RWPE2 (cell line): ENCODE measurements at places on chromosomes 12 and 14.

GRCh38 chr14:64689289-64689688 lies 14.9 kb upstream of the PLEKHG3 start:
- H3K4me1 ChIP-seq: peaks cover 11% of the 10 kb centered on the region
- no peak for DNase-seq
- no peaks in the 10 kb centered on the region for H3K36me3 ChIP-seq
- H3K27me3 ChIP-seq: no peaks in the 10 kb centered on the region

DNA sequence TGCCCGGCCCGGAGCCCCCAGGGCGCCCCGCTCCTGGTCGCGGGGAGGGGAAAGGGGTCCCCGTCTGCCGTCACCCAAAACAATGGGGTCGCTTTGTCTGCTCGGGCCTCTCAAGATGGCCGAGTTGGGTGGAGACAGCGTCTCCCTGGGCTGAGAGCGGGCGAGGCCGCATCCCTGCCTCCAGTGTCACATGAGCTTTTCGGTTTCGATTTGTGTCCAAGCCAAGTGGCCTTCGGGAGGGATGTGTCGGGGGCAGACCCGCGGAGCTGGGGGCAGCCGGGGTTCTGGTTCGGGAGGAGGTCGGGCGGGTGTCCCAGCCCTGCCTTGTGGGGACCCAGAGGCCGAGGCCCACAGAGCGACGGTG lies 790 bp downstream of the DYNC1H1 start:
- DNase-seq: no peak
- no peaks in the 10 kb centered on the region for H3K27me3 ChIP-seq

DNA sequence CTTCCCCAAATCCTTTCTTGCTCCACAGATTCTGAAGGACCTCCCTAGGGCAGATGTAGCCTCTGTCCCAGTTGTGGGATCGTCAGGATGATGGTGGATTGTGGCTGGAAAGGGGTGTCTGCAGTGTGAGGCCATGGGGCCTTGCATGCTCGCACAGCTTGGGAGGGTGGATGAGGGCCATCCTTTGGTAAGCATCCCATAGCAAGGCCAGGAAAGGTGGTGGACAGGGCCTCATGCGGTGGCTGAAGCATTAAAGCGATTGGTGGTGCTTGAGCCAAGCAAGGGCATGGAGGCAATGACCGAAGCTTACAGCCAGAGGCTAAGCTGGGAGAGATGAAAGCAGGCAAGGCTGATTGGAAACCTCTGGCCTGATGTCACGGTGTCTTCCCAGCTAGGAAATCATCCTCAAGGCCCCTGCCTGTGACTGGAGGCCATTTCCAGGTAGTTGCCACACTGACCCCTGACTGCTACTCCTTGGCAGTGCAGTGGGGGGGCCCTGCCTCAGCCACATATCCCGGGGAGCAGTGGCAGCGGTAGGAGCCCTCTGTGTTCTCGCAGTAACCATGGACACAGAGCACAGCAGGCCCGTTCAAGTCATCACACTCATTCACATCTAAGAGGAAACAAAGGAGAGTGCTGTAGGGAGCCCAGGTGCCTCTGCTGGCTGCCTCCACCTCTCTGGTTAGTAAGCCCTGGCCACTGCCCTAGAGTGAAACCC lies 7.0 kb downstream of the ISCA2 start:
- H3K4me3 ChIP-seq: no peak overlapping the region
- H3K27ac ChIP-seq: no peak overlapping the region
- H3K36me3 ChIP-seq: peaks cover 69% of the 10 kb centered on the region
- peak; percentile 56 for DNase-seq
- H3K4me1 ChIP-seq: peaks cover under 1% of the 10 kb centered on the region
- no peaks in the 10 kb centered on the region for H3K27me3 ChIP-seq

- no peaks in the 10 kb centered on the region for H3K27me3 ChIP-seq
- no peak overlapping the region for H3K27ac ChIP-seq
- no peak for DNase-seq
- no peak overlapping the region for H3K4me3 ChIP-seq
Measured at GRCh38 chr14:50794068-50794645, 36.8 kb downstream of the NIN start.

DNA sequence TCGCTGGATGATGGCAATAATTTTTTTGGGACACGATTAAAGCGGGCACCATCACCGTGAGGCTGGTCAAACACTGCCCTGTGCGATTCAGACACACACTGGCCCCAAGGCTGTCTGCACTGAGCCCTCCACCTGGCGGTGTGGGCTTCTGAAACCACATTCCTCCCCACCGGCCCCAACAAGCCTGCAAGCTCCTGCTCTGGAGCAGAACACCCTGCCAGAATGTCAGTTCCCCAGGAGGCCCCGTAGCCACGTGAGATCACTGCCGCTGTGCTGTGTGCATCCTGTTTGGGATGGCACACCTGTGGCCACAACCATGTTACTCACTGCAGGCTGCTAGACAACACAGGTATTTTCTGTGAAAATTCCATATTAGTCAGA lies 7.9 kb downstream of the GSC start:
- H3K27me3 ChIP-seq: peaks cover 40% of the 10 kb centered on the region
- H3K27ac ChIP-seq: no peak overlapping the region
- DNase-seq: no peak
- H3K4me3 ChIP-seq: no peak overlapping the region

- no peak for DNase-seq
- no peaks in the 10 kb centered on the region for H3K36me3 ChIP-seq
- no peak overlapping the region for H3K27ac ChIP-seq
- no peak overlapping the region for H3K4me3 ChIP-seq
- no peaks in the 10 kb centered on the region for H3K4me1 ChIP-seq
Measured at GRCh38 chr14:71206766-71207371, 299.6 kb downstream of the PCNX1 start.

GRCh38 chr14:34911209-34912150 lies 36.3 kb upstream of the BAZ1A start:
- H3K36me3 ChIP-seq: no peaks in the 10 kb centered on the region
- H3K4me3 ChIP-seq: no peak overlapping the region
- DNase-seq: no peak
- H3K4me1 ChIP-seq: no peaks in the 10 kb centered on the region
- no peaks in the 10 kb centered on the region for H3K27me3 ChIP-seq

DNA sequence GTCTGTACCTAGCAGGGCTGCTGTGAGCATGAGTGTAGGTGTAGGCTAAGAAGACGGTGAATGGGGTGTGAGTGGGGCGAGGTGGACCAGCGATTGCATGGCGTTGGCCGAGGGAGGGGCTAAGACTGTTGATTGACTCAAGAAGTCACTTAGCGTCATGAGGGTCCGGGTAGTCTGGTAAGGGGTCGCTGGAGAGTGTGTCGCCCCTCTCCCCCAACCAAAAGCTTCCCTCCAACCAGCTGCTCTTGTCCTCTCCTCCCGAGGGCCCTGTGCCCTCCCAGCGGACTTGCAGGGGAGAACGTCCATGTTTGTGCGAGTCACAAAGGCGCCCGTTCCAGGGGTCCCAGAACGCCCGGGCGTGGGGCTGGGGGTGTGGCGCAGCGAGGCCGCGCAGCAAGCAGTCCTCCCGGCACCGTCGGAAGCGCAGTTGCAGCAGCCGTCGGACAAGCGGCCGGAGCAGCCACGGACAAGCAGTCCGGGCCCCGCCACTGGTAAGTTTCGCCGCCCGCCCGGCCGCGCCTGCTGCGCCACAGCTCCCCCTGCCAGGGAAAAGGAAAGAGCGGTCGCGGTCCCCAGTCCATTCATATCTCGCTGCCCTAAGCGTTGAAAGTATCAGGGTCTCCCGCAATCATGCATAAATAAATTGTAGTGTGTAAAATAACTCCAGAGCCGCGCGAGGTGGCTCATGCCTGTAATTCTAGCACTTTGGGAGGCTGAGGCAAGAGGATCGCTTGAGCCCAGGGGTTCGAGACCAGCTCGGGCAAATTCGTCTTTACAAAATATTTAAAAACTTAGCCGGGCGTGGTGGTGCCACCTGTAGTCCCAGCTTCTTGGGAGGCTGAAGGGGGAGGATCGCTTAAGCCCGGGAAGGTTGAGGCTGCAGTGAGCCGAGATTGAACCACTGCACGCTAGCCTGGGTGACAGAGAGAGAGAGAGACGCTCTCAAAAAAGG lies at the start of gene CCDC63:
Gene CCDC63, plus strand, starts transcription at position 373 of the 952 bp plus-strand sequence. CDS start 5,968 bp downstream, outside the sequence.
- H3K36me3 ChIP-seq: no peaks in the 10 kb centered on the region
- peaks cover 5% of the 10 kb centered on the region for H3K4me1 ChIP-seq
- no peak for DNase-seq
- peak within 1 kb of the TSS; percentile 14 for H3K4me3 ChIP-seq
- no peaks in the 10 kb centered on the region for H3K27me3 ChIP-seq

DNA sequence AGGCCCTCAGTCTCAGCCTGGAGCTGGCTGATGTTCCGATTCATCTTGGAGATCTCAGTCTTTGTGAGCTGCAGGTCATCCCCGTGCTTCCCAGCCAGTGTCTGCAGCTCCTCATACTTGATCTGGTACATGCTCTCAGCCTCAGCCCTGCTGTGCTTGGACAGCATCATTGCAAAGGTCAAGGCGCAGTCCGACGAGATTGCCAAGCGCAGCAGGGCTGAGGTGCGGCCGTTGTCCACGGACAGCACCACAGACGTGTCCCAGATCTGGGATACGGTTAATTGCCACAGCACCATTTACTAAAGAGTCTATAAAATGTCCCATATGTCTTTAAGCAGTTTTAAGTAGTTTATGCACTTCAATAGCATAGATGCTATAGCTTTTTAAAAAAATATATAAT lies 965.7 kb downstream of the FSCB start:
- no peak overlapping the region for H3K27ac ChIP-seq
- H3K4me1 ChIP-seq: no peaks in the 10 kb centered on the region
- H3K27me3 ChIP-seq: peaks cover 4% of the 10 kb centered on the region
- DNase-seq: no peak
